ENCODE measurements at places on chromosomes 1 and 21. TPM values are rescaled to one million over a fixed set of nuclear protein-coding genes. Genes with fewer than 3 reads are reported as not detected.
A peak's percentile ranks its signal among the peaks of the same experiment; 100 is the strongest.

HMGCS2 gene
- total RNA-seq, result not detected

USH2A gene
- 0.04 TPM for total RNA-seq

VTCN1 gene
- total RNA-seq, result not detected

CCT3 gene
- 98.6 TPM for total RNA-seq

PBXIP1 gene
- total RNA-seq, result 71.1 TPM

VCAM1 gene
- total RNA-seq, result 36.2 TPM

TMPRSS2 gene
- 0.49 TPM for total RNA-seq

DPH5 gene
- total RNA-seq, result 26.0 TPM

INKA2 gene
- total RNA-seq, result 17.9 TPM

RHCE gene
- total RNA-seq, result 1.1 TPM

- no peak for DNase-seq
These were observed 9.5 kb downstream of the PSMB4 start for GRCh38 chr1:151408891-151409290.

DNA sequence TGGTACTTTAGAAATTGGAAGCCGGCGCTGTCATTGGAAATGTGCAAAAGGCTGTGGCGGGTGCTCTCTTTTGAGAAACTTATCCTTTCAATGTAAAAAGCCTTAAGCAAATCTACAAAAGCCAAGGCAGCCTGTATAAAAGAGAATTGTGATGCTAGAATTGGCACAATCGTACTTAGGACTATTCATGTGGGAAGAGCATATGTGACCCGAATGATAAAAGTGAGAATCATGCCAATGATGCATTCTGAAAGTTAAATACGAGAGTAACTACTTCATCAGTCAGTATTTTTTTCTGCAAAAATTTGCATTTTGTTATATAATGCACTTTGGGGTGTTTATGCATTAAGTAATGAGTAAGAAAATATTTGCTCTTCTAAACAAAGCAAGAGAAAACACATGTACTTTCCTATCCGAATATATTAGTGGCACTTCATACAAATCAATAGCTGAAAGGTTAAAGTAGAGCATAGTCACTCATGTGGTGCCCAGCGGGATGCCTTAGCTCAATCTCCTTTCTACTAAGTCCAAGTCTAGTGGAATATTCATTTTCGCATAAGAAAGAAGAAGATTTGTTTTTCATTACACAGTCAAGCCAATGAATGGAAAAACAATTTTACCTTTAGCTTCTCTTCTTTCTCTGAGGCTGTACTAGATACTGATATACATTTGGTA, 1256.6 kb upstream of the B3GALT2 start:
- DNase-seq, result no peak

- DNase-seq, result no peak
These were observed 32.6 kb downstream of the GIPC2 start for GRCh38 chr1:78078358-78078757.

GRCh38 chr1:5686925-5687706, 305.1 kb downstream of the NPHP4 start:
- no peak for DNase-seq

DNA sequence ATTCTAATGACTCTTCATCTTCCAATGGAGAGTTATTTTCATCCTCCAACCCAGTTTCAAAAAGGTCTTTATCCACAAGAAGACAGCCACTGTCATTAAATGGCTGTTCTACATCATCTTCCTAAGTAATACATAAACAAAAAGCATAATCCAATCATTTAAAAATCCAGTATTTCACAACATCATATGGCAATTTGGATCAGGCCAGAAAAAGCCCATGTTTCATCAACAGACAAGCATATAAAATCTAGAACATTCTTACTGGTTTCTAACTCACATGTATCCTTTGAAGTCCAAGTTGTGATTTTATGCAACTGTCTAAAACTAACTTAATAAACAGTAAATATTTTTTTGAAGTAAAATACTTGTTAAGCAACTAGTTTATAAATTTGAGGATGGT, 6.6 kb downstream of the CLSPN start:
- no peak for DNase-seq

GRCh38 chr1:21843208-21843607, 31.1 kb downstream of the LDLRAD2 start:
- DNase-seq, result no peak

- DNase-seq, result no peak
These were observed 19.0 kb upstream of the AGO1 start for GRCh38 chr1:35863881-35864625.

- DNase-seq, result no peak
These were observed at the start of gene CD244 for GRCh38 chr1:160862203-160863060. Gene CD244, minus strand, starts transcription at chr1:160862887. Its CDS starts 210 bp downstream, at chr1:160862677.

DNA sequence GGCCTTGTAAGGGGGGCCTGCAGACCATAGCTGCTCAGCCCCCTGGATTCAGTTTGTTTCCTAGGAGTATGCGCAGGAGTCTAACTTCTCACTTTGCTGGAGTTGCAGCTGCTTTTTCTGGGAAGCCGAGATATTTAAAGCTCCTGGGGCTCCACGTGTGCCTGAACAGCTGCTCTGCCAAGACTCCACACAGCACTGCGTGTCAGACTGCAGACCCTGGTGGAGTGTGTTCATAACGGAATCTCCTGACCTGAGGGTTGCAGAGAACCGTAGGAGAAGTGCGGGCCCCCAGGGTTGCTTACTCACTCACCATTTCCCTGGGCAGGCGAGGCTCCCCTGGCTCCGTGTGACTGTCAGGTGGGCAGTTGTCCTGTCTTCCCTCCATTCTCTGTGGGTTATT, 474.3 kb upstream of the TMPRSS15 start:
- DNase-seq, result no peak

DNA sequence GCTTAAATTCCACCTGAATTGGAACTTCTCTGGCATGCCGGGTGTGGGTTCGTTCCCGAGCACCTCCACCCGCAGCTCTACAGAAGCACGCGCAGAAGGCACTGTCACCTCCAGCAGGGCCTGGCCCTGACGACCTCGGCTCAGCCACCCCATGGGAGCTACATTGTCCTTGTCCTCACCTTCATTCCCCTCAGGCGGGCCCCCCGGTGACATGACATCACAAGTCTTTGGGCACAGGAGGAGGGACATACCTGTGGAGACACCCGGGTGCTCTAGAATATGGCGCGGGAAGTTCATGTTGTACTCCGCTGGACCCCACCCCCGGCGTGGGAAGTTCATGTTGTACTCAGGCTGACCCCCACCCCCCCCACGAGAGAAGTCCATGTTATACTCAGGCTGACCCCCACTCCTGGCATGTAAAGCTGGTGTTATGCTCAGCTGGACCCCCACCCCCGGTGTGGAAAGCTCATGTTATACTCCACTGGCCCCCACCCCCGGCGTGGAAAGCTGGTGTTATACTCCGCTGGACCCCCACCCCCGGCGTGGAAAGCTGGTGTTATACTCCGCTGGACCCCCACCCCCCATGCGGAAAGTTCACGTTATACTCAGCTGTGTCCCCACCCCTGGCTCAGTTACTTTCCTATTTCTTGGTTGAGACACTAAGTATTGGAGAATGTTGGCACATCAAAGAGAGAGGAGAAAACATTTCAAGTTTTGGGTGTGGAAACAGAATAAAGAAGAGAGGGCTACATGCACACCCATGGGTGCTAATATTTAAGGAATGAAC, 37.6 kb downstream of the UMODL1 start:
- no peak for DNase-seq

DNA sequence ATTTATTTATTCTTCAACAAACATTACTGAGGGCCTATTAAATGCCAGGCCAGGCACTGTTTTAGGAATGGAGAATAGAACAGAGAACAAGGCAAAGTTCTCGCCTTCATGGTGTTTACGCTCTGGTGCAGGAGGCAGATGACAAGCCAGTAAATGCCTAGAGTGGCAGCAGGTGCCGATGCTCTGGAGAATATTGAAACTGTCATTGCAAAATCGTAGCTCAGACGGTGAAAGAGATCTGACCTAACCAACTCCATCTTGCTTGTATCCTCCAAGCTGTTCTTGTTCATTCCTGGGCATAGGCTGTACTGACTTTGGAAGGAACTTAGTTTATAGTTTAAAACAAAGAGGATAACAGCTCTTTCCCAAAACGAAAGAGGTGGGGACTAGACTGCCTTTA, 13.5 kb upstream of the ENO1 start:
- DNase-seq, result no peak

GRCh38 chr1:198443365-198444233, 96.9 kb downstream of the ATP6V1G3 start:
- DNase-seq, result no peak

DNA sequence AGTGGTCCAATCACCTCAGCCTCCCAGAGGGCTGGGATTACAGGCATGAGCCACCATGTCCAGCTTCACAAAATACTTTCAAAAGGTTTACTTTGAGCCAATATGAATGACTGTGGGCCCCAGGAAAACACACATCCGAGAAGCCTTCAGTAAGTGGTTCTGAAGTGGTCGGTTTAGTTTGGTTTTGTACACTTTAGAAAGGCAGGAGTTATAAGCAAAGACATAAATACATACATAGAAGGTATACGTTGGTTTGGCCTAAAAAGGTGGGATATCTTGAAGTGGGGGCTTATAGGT, 3.2 kb upstream of the MIB2 start:
- no peak for DNase-seq

DNA sequence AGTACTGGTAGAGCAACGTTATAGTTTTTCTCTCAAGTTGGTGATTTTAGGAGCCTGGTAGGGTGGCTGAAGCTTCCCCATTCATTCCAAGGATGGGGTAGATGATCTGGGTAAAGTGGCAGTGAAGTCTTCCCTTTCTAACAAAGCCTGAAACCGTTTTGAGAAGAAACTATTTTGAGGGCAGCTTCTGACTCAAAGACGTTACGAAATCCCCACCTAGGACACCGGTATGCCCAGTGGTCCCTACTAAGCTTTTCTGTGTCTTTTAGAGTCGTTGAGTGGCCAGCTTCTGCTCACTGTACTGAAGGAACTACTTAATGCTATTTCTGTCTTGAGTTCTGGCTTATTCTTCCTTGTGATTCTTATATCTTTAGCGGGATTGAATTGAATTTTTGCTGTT, 1.4 kb downstream of the WDTC1 start:
- DNase-seq, result no peak

DNA sequence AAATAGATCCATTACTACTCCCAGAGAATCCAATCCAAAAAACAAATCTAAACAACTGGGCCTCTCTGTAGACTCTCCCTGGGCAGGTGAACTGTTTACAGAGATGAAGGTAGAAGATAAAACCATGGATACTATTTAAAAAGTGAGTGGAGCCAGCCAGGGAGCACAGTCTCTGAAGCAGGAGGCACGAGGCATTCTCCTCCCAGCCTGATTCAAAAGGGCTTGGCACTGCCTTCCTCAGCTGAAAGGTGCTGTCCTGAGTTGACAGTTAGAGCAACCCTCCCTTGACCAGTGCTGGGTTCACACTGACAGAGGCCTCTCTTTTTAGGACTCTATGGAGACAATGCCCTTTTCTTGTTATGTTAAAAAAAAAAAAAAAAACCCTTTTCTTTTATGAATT, 36.8 kb downstream of the HENMT1 start:
- DNase-seq, result no peak

DNA sequence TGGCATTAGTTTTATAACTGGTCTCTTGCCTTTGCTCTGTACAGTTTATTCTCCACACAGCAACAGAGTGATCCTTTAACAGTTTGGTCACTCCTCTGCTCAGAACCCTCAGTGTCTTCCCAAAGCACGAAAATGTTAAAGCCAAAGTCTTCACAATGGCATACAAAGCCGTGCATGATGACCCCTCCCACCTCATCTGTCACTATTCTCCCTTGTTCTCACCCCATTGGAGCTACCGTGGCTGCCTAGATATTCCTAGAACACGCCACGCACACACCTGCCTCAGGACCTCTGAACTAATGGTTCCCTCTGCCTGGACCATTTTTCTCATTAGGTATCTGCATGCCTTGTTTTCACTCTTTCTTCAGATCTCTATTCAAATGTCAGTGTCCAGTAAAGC, 8.6 kb upstream of the SEMA4A start:
- no peak for DNase-seq

DNA sequence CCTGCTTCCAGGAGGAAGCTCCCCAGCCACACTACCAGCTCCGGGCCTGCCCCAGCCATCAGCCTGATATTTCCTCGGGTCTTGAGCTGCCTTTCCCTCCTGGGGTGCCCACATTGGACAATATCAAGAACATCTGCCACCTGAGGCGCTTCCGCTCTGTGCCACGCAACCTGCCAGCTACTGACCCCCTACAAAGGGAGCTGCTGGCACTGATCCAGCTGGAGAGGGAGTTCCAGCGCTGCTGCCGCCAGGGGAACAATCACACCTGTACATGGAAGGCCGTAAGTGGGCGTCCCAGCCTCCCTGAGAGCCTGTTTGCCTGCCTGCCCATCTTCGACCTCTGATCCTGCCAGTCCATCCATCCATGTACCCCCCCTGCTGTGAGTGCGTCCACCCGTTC, 3.6 kb downstream of the ECM1 start:
- no peak for DNase-seq

DNA sequence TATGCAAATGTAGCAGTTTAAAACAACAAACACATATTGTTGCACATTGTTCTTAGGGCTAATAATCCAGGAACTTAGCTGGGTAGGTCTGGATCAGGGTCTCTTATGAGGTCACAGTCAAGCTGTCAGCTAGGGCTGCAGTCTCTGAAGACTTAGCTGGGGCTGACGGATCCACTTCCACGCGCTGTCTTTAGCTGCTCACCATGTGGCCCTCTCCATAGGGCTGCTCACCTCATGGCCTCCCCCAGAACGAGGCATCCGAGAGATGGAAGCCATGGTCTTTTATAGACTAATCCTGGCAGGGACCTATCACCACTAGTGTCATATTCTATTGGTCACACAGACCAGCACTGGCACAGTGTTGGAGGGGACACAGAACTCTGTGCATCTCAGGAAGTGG, 8.7 kb upstream of the OXCT2 start:
- DNase-seq, result peak; percentile 26

DNA sequence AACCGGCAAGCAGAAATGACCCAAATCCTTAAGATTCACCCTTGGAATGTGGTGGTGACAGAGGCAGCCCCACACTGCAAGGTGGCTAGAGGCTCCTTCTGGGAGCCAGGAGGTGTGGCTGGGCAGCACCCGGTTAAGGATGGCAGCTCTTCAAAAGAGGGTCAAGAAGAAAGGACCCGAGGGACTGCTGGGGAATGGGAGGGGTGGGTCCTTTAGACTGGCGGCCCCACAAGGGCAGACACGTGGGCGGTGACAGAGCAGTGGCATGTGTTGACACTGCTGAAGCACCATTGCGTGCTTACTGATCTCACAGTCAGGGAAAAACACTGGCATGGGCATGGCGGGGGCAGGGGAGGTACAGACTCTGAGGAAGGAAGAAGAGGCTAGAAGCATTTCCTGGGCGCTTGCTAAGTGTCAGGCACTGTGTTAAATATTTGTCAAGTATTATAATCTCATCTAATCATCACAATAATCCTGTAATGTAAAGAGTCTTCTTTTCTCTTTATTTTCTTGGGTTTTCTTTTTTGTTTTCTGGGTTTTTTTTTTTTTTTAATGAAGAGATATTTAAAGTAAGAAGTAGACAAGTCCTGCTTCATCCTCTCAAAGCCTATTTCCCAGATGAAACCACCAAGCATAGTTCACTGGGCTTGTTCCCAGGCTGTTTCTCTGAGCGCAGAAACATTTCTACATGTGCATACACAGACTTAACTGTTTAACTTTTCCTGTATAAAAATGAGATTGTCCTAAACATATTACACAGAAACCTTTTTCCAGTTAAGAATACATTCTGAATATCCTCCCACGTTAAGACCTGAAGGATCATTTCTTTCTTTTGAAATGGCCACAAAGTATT, 165.8 kb upstream of the EDN2 start:
- no peak for DNase-seq

- DNase-seq, result no peak
These were observed 14.8 kb downstream of the LGR6 start for GRCh38 chr1:202208351-202208857.

GRCh38 chr1:10693497-10694273, 102.8 kb downstream of the CASZ1 start:
- DNase-seq, result no peak
